WERI-Rb-1 (cell line): ENCODE measurements at places on chromosomes 6 and 20.

DNA sequence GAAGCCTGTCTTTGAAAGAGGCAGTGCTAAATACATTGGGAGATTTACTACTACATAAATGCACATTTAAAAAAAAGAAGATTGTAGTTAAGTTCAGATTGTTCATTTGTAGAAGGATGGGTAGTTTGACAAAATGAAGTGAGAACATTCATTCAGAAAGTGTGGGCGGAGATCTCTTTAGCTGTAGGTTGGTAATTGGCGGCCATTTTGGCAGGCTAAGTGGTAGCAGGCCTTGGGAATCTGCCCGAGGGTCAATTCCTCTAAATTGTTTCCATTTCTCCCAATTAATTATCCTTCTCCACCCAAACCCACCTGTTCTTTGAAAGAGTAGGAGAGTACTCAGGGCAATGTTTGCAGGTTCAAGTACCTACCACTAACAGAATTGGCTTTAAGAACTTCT is 17.9 kb downstream of the SOX4 start:
- no peak for DNase-seq

DNA sequence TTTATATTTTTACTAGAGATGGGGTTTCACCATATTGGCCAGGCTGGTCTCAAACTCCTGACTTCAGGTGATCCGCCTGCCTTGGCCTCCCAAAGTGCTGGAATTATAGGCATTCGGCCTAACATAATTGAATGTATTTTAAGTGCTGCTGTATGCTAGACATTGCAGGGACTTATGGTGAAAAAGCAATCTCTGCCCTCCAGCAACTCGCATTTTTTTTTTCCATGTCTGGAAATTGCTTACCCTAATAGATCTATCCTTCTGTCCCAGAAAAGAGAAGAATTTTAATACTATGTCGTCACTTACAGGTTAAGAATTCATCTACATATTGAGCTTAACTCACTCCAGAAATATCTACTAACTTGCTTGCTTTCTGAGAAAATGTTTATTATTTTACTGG is 10.4 kb downstream of the ITCH start:
- no peak for DNase-seq

- DNase-seq = no peak
These were observed 21.1 kb upstream of the ARG1 start for GRCh38 chr6:131551902-131552301.

GRCh38 chr20:24523661-24524060 is 54.2 kb downstream of the SYNDIG1 start:
- DNase-seq = no peak

DNA sequence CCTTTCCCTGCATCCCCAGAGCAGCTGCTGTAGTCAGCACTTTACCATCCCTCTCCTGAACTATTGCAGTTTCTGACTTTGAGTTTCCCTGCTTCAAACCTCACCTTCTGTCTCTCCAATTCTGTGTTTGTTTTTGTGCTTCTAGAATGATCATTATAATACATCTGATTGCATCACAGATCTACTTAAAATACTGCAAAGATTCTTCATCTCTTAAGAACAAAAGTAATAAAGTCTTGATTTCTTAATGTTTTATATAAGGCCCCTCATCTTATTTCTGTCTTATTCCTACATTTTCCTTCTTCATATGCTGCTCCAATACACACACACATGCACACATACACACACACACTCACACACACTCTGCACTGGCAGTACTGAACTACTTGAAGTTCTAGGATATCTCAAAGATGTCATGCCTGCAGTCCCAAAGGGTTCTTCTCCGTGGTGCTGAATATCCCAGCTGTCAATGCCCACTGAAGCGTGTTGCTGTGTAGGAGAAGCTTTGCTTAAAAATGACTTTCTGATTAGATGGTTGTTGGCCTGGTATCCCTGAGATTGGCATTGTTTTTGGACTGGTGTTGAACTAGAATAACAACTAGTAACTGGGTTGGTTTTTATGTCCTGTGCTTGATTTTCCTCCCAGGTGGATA is 97.2 kb downstream of the MAP3K4 start:
- no peak for DNase-seq

DNA sequence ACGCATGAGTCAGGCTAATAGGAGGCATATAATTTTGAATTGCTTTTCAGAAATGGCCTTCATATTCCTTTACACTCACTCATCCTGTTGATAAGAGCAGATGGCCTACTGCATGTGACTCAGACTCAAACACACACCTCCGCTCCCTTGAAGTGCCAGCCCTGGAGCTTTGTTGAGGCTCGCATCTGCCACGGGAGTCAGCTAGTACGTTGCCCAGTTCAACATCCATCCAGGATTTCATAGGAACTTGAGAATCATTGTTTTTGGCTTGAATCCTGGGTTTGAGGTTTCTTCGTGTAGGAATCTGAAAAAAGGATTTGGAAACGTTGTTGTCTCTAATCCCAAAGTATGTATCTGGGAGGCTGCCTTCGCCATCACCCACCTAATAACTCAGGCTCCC is 87.4 kb upstream of the JAG1 start:
- DNase-seq = no peak

DNA sequence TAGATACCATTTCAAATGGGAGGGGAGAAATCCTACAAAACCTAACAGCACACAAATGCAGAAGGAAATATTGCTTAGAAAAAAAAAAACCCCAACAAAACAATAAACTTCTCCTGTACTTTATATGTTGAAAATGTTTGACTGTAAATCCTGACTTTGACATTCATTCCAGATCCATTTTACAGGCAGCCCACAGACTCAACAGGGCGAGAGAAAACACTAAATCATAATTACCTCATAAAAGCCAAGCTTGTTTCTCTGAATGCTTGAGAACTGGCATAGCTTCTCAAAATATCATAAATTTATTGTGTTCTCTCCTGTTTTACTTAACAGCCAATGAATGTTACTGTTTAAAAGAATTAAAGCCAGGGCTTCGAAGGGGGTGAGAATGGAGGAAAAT is 273.2 kb downstream of the CD83 start:
- DNase-seq = no peak

DNA sequence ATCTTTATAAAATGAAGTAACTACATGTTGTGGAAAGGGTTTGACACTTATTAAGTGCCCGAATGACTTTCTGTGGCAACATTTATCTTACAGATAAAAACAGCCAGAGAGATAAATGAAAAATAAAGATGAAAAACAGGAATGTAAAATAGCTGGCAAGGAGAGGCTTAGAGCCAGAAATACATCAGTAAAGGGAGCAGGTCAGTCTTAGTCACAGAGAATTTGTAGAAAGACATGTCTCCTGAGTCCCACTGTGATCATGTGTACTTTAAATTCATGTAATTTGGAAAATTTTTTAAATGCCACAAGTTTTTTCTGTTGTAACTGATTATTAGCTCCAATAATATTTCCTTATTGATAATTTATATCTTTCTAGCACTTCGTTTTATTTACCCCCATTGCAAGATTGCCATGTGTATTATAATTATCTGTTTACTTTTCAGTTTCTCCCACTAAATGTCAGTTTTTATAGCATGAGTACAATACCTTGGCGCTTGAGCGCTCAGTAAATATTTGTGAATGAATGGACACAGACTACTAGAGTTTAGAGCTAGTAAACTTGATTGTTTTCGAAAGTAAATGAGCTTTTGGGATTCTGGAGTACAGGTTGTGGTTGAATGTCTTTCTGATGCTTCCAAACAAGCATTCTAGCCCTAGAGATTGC is 15.2 kb downstream of the TAB2 start:
- DNase-seq = no peak

GRCh38 chr6:21003780-21004541 is 469.7 kb downstream of the CDKAL1 start:
- DNase-seq = no peak

DNA sequence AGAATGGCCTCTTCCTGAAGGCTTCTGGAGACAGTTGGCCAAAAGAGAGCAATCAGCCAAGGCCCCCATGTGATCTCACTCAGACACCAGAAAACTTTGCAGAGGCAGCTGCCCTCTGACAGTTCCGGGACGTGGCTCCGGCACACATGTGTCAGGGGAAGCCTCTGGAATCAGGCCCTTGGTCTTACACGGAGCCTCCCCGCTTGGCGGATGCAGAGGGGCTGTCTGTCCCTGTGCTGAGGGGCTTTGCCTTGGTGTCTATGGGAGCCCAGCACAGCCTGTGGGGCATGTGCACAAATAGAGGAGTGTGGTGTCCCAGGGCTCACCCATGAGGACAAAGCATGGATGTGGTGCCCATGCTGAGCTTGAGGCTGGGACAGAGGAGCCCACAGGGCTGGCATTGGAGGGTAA is 13.8 kb downstream of the SIGLEC1 start:
- DNase-seq = no peak

DNA sequence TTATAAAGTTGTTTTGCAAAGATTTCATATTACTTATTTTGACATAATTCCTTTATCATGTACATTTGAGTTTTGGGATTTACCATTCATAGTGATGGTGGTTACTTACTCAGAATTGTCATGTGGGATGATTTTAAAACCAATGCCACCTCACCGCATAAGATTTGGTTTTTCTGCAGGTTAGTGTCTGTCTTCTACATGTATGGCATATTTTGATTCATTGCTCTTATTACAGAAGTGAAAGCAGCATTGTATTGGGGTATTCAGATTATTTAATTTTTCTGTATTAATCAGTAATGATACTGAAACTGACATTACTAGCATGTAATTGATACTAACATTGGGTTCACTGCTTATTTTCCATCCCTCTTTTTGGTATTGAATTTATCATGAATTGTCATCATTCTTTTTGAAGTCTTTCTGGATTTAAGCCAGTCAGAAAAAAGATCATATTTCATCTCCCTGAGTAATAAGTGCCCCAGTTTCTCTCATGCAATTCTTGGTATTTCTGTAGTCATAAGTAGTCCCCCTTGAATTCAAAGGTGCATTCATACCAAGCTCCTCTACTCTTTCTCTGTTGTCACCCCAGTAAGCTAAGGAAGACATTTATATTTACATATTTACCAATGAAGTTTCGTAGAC is 176.6 kb downstream of the BCKDHB start:
- DNase-seq = no peak

DNA sequence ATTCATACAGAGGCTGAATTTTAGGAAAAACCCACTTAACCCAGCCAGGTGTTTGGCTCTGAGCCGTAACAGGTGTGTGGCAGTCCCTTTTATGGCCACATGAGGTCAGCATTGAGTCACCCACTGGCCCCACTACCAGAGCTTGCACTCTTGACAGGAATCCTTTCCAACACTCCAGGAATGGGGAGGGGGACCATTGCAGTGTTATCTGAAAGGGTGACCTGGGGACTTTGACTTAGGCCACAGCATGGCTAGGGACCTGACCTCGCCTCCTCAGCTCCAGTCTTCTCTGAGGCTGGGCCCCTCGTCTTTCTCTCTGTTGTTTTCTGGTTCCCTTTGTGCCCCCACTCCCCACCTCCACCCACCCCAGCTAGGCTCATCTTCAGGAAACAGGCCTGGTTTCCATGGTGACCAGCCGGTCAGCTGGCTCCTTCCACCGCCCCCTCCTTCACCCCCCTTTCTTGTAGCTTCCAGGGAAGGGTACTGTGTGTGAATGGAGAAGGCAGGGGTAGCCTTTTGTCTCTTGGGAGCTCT is 2.1 kb upstream of the TMEM151B start:
- DNase-seq = peak; percentile 88

GRCh38 chr6:100913400-100914276 is 32.5 kb upstream of the ASCC3 start:
- no peak for DNase-seq

DNA sequence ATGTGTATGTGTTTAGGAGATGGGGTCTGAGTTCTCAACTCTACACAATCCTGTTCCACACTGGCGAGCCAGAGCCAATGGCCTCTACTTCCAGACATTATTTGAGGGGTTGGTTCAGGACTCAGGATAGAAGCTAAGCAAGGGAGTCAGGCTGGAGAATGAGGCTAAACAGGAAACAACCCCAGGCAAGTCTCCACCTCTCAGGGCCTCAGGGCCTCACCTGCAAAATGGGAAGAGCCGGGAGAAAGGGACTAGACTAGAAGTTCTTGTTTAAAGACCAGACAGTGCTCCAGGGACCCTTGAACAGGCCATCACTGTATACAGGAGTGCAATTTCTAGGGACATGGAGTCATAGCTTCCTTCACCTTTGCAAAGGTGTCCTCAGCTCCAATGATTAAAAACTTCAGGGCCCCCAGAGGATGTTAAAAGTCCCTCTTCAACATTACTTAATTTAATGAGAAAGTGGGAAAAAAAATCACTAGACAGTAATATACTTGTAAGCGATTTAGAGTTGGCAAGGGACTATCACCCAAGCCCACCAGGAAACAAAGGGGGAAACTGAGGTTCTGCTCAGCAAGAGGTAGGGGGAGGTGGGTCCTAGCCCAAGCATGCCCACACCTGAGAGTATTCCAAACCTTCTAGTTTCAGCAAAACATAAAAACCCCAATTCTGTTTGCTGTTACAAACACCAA is 41.7 kb downstream of the ZMYND8 start:
- no peak for DNase-seq

DNA sequence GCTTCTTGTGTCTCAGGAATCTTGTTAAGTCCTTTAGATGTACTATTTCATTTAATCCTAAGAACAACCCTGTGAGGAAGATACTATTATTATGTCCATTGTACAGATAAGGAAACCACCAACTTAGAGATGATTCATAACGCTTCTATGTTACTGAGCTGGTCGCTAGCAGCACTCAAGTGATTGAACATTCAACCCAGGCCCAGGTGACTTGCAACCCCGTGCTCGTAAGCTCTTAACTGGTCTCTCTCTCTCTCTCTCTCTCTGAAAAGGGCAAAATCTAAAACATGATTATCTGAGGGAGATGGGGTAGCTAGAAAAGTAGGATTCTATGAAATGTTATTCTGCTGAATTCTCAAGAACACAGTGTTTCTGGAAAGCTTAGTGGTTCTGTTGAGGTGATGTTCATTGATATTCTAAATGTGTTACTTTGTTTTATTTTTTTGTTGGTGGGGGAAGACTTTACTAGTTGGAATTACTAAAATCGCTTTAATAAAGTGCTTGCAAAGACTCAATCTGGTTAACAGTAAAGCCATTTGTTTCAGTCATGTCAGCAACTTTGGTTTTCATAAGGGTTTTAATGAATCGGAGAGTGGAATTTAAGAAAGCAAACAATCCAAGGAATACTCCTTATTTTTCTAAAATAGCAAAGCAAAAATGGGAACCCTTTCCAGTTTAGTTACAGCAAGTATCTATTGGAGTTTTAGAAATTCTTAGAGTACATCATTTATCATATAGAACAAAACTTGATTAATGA is 265.0 kb upstream of the TAB2 start:
- no peak for DNase-seq

GRCh38 chr6:54718541-54719023 is 128.0 kb upstream of the FAM83B start:
- no peak for DNase-seq

- DNase-seq = no peak
These were observed 550.7 kb upstream of the FLRT3 start for GRCh38 chr20:14888134-14888533.
